ENCODE measurements at places on chromosomes 12 and 14.

DNA sequence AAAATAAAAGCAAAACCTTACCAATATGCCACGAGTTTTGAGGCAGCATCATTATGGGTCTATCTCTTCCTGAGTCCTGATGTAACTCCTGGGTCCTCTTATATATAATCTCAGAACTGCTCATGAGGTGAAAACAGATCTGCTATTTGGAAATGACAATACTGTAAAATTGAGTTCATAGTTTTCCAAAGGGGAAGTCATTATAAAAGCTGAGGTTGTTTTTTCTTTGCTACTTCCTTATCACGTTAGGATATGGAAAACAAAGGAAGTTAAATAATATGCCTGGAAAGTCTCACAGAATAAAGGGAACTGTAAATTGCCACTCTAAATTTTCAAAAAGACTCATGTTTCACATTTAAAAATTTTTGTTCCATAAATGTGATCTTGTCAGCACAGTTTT is at the start of gene CD163L1:
Gene CD163L1, minus strand, starts transcription at position 78 of the 400 bp plus-strand sequence. Its CDS starts 26 bp downstream, at position 52.
- no peak for DNase-seq

DNA sequence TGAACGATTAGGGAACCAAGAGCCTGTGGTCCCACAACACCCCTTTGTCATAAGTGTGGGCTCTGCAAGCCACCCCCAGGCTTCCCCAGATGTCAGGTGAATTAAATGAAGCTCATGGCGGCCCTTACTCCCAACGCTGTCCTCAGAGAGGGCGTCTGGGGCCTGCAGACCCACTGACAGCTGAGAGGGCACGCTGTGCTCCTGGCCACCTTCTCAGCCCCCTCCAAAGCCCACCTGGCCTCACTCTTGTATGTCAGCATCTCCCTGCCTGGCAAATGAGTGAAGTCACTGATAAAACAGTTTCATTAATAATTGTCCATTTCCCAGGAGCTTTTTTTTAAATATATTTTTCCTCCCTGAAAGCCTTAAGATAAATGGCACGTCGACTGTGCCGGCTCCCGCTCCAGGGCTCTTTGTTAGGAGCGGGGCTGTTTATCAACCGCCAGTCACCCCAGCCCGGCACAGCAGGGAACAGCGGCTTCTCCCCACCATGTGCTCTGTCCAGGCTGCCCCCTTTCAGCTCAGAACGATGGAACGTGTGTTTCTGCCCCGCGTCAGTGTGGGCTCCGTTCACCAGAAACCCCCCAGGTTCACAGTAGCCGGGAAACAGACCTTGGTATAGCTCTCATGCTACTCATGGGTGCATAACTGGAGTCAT is 94.7 kb upstream of the SFSWAP start:
- DNase-seq = no peak

GRCh38 chr12:52038447-52038846 is 12.8 kb upstream of the NR4A1 start:
- DNase-seq = no peak

DNA sequence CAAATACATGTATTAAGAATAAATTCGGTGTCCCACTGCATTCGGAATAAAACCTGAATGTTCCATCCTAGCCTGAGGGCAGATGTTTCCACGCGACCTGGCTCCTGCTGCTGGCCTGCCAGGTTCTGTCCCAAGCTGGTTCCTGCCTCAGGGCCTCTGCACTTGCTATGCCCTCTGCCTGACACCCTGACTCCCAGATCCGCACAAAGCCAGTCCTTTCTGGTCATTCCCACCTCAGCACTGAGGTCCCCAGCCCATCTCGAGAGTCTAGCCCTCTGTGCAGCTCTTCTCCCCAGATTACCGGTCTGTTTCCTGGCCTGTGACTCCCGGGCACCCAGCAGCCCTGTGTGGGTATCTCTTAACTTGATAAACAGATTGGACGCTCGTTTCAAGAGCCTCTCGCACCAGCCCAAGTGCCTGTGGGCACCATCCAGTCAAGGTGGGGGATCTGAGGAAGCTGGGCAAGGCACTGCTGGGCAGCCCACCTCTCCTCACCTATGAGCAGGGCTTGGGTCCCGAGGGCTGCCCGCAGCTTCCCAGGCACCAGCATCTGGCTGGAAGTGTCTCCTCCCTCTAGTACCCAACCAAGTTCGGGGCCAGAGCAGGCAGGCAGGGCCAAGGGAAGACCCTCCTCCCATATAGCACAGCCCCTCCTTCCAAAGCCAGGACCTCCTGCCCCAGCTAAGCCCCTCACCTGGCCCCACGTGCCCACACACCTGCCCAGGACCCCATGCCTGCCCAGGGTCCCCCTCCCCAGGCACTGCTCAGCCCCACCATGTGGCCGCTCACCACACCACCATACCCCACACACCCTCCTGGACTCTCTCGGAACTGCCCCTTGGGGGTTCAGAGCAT is 132.2 kb downstream of the NCOR2 start:
- no peak for DNase-seq

DNA sequence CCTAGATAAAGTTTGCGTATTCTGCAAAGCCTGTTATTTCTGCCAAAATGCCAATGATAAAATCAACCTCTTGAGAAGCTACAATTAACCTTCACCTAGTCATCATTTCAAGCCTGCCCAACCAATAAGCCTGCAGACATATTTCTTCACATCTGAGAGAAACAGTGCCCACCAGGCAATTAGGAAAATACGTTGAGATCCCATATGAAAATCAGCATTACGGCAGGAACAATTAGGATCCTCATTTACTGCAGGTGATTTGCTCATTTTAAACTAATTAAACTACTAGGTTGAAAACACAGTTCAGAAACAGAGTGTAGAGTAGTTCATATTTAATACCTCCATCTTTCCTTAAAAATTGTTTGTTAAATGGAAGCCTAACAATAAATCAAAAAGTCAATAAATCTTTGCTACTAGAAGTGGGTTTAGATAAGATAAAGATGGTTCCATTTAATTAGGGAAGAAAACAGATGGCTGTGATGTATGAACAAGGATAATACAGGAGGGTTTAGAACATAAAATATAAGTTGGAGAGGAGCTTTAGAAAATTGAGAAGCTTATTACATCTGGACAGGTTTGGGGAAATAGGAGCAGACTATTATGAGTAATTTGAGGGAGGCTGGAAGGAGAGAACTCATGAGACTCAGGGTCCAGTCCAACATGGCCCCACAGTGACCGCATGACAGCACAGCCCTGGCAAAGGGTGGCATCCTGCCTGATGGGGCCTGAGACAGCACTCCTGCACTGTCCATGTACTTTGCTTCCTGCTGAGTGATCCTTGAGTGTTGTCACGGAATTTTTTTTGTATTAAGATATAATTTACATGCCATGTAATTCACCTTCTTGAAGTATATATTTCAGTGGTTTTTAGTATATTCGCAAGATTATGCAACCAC is 26.9 kb upstream of the PYGL start:
- no peak for DNase-seq

- DNase-seq = no peak
Measured at GRCh38 chr14:55071870-55072640, 20.6 kb downstream of the MAPK1IP1L start.

DNA sequence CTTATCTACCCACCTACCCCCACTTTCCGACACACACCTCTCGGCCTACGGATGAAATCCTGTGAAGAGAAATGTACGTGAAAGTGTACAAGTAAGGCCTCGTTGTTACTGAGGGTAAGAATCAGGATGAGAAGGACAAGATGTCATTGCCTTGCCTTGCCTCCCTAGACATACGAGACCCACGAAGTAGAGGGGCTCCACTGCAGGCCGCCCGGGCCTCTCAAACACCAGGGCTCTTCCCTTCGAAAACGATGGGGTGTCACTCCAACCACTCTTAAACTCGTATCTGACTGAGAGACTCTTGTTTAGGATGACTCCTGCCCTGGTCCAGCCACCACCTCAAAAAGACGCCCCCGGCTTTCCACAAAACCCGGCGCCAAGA is 498 bp downstream of the RACGAP1 start:
- DNase-seq = no peak

DNA sequence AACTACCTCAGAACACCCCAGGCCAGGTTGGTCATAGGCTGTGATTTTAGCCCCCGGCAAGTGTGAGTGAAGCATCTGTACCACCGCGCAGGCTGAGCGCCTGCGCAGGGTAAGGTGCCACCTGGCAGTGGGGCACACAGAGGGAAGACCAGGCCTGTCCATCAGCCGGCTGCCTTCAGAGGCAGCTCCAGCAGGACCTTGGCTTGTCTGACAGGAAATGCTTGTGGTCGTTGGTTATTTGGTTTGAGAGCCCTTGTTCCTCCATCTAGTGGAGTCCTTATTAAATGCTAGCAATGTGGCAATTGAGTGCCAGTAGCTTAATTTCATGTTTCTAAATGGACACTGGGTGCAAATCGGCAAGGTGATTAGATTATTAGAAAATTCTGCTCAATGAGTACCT is 27.5 kb downstream of the SLC25A29 start:
- DNase-seq = no peak

- DNase-seq = peak; percentile 29
Measured at GRCh38 chr12:109597795-109598427, 24.3 kb downstream of the MVK start.

DNA sequence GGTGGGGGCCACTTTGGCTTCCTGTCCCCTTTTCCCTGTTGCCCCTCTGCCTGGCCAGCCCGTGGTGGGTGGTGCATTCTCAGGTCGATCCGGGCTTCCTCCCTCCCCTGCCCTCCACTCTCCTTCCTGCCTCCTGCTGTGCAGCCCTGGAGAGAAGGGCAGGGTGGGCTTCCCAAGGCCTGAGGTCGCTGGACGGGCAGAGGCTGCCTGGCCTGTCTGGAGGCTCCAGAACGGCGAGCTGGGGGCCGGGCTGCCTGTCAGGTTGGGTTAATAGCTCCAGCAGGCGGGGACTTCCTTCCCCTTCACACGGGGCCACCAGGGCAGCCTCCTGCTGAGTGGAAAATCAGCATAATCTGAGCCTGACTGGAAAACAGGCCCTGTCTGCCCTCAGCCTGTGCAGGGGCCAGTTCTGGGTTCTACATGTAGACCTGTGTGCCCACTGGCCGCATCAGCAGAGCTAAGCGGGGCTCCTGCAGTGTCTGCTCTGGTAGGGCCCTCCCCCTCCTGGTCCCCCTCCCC is 11.3 kb downstream of the KIF26A start:
- DNase-seq = no peak

DNA sequence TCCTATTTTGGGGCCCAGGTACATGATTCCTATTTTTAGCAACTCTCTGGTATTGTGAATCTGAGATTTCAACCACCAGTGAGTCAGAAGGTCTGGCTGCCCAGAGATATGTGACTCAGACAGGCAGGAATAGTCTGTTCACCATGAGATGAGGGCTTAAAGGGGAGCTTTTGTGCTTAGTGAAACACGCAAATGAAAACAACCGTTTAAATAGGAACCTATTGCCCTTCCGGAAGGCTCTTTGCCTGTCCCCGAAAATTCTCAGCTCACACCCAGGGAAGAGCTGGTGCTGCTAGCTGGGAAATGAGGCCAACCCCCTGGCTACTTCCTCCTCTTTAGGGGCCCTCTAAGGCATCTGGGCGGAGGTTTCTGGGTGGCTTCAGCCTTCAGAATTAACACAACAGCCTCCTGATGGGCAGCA is 283.6 kb downstream of the CACNA1C start:
- DNase-seq = no peak

GRCh38 chr12:46493834-46494181 is 121.2 kb upstream of the SLC38A2 start:
- no peak for DNase-seq

- DNase-seq = no peak
Measured at GRCh38 chr14:103111232-103111868, 11.9 kb upstream of the TNFAIP2 start.

- DNase-seq = no peak
Measured at GRCh38 chr12:12976366-12976765, 23.7 kb downstream of the HEBP1 start.

DNA sequence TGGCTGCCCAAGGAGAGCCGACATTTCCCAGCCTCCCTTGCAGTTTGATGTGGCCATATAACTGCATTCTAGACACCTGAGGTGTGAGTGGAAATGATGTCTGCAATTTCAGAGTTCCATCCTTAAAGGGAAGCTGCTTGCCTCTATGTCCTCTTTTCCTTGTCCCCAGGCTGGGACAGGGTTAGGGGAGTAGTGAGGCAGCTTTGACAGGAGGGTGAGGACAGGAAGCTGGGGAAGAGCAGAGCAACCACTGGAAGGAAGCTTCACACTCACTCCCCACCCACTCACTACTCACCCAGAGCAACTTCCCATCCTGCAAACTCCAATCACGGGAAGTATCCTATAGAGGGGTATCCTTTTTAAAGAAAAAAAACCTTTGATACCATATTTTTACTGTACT is 28.9 kb upstream of the LTA4H start:
- DNase-seq = no peak

DNA sequence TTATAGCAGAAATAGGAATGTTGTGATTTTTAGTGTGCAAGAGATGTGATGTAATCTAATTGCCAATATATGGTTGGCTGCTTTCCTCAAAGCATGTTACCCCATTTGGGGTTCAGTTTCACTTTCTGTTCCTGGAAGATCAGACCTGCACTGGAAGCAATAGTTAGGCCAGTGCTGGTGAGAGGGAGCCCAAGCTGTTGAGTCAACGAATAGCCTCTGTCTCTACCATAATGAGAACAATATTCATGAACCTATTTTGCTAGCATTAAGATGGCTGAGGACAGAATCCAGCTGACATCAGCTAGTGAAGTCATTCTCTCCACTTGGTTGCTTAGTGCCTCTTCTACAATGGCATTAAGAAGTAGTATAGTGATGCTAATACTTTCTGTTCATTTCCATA is 379.9 kb upstream of the DCN start:
- no peak for DNase-seq

DNA sequence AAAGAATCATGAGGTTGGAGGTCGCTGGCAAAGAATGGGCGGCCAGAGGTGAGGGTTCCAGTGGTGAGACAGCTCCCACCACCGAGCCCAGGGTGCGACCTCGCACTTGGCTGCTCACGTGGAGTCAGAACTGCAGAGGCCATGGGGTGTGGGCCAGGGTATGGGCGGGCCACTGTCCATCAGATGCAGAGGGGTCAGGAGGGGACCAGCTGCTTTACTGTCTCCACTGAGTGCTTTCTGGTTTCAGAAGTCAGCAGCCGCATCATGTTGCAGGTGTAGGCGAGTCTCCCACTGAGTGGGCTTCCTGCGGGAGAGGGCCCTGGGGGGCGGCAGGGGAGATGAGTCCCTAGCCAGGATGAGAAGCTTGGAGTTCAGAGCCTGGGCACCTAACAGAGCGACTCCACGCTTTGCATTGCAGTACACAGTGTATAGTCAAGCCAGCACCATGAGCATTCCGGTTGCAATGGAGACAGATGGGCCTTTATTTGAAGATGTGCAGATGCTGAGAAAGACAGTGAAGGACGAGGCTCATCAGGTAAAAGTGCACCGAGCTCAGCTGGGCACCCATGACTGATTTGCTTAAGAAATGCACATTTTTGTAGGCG is 46.9 kb upstream of the DYNC1H1 start:
- no peak for DNase-seq

- DNase-seq = no peak
Measured at GRCh38 chr14:90576581-90576980, 179.8 kb downstream of the CALM1 start.
